ENCODE measurements at places on chromosomes 1 and 21. TPM values are rescaled to one million over a fixed set of nuclear protein-coding genes. Genes with fewer than 3 reads are reported as not detected.

SIM2 gene
- total RNA-seq, result not detected

FBLIM1 gene
- total RNA-seq, result not detected

- DNase-seq, result no peak
- no peak overlapping the region for H3K27ac ChIP-seq
- H3K27me3 ChIP-seq, result peaks cover 10% of the 10 kb centered on the region
- no peak overlapping the region for H3K4me3 ChIP-seq
- H3K4me1 ChIP-seq, result no peaks in the 10 kb centered on the region
- H3K36me3 ChIP-seq, result no peaks in the 10 kb centered on the region
These were observed 85.3 kb upstream of the RGS4 start for GRCh38 chr1:162983671-162984425.

- DNase-seq, result no peak
- H3K4me1 ChIP-seq, result no peaks in the 10 kb centered on the region
- no peak overlapping the region for H3K4me3 ChIP-seq
- peaks cover 7% of the 10 kb centered on the region for H3K27me3 ChIP-seq
- H3K36me3 ChIP-seq, result peaks cover 3% of the 10 kb centered on the region
These were observed 188.1 kb upstream of the ETV3 start for GRCh38 chr1:157326173-157326859.

- no peak overlapping the region for H3K4me3 ChIP-seq
- DNase-seq, result peak; percentile 39
- H3K27ac ChIP-seq, result no peak overlapping the region
- H3K36me3 ChIP-seq, result peaks cover 4% of the 10 kb centered on the region
- no peaks in the 10 kb centered on the region for H3K27me3 ChIP-seq
These were observed 51.0 kb downstream of the SMYD2 start for GRCh38 chr1:214331827-214332423.
